ENCODE measurements at places on chromosomes 2 and 18.

DNA sequence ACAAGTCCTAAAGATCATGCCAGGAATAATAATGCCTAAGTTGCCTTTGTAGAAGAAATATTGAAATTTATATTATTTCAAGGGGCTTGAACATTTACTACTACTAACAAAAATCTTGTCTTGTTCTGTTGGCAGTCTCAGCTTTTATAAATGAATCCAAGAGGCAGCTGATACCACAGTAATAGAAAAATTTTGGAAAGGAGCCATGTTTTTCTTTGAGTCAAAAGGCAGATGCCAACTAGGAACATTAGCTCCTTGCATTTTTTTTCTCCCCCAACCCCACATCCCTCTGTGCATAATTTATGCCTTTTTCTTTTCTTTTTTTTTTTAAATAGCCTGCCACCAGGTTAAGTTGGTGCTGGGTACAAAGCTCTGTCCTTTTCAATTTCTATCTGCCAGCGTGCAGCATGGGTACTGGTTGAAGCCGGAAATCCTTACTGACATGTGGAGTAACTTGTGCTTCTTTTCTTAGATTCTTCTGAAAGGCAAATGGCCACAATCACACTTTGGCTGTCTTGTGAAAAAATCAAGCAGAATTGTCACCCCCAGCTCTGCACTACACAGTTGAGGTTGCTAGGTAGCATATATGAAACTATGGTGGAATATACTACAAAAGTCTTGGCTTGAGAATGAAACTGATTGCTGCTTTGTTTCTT lies 98.8 kb downstream of the RHBDD1 start:
- no peak for DNase-seq

DNA sequence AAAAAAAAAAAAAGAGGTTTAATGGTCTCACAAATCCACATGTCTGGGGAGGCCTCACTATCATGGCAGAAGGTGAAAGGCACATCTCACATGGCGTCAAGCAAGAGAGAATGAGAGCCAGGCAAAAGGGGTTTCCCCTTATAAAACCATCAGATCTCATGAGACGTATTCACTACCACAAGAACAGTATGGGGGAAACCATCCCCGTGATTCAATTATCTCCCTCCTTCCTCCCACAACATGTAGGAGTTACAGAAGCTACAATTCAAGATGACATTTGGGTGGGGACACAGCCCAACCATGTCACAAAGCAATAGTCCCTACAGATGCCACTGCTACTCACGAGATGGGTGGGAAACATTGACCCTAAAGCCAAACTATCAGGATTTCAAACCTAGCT lies 392.7 kb upstream of the ID2 start:
- DNase-seq = no peak

DNA sequence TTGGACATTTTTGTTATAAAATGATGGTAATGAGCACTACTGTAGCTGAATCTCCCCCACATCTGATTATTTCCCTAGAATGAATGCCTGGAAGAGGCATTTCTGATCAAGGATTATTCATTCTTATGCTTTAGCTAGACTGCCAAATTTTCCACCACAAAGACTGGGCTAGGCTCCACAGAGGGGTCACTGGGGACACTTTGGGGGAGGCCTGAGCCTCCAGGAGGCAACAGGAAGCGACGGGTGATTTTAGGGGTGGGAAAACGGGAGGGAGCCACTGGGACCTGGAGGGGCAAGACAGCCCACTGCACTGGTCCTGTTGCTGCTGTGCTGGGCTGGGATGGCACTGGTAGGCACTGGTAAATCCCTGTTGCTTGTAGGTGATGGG lies 2.4 kb upstream of the ASB1 start:
- DNase-seq = no peak

DNA sequence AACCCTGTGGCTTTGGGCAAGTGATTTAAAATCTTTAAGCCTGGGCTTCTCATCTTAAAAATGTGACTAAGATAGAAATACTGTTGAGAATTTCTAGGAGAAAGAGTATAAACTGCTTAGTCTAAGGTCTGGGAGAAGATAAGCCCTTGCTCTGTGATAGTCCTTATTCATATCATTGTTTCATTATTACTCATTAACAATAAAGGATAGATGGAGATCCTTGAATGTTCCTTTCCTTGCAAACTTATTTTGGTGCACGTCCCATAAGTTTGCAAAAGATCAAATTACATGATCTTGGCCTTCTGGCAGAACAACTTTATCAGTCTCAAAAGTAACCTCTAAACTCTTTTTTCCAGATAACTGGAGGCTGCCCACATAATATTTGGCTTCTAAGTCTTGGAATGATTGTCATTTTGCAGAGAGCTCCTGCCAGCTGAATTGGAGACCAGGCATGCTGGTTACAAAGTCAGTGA lies 138.3 kb downstream of the FAM124B start:
- DNase-seq = no peak

GRCh38 chr2:39515273-39515896 lies 78.3 kb upstream of the MAP4K3 start:
- no peak for DNase-seq

DNA sequence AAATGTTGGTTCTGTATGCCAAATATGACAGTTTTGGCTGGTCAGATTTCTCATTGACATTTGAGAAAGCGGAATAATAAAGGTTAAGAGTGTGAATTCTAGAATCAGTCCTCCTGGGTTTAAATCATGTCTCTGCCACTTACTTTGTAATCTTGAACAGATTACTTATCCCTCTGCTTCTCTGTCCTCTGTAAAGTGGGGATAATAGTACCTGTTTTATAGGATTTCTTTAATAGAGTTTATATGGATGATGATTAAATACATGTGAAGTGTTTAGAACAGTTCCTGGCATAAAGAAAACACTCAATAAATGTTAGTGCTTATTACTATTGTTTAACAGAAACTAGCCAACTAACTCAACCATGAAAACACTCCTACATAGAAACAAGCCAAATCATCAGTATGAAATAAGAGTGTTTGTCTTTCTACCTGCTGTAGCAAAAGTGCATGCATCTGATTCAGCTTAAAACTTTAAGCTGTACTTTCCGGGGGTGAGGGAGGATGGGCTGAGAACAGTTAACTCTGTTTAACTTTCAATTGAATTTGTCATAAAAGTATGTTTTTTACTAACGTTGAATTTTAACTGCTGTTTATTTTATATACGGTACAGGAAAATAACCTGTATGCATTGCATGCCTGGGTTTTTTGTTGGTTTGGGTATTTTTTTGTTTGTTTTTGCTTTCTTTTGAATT lies 6.8 kb downstream of the HTR2B start:
- no peak for DNase-seq

DNA sequence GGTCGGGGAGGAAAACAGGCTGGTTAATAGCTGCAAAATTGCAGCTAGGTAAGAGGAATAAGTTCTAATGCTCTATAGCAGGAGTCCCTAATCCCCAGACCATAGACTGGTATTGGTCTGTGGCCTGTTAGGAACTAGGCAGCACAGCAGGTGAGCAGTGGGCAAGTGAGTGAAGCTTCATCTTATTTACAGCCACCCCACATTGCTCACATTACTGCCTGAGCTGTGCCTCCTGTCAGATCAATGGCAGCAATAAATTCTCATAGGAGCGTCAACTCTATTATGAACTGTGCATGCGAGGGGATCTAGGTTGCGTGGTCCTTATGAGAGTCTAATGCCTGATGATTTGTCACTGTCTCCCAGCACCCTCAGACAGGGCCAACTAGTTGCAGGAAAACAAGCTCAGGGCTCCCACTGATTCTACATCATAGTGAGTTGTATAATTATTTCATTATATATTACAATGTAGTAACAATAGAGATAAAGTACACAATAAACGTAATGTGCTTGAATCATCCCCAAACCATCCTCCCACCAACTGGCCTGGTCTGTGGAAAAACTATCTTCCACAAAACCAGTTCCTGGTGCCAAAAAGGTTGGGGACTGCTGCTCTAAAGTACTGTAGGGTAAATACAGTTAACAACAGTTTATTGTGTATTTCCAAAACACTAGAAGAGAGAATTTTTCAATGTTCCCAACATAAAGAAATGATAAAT lies 91.7 kb upstream of the TFCP2L1 start:
- no peak for DNase-seq

- no peak for DNase-seq
Measured at GRCh38 chr2:4844881-4845280, 847.3 kb upstream of the SOX11 start.

GRCh38 chr2:44838116-44838790 lies 103.2 kb upstream of the SIX3 start:
- DNase-seq = no peak

GRCh38 chr2:176101216-176101830 lies 1.7 kb downstream of the HOXD12 start:
- DNase-seq = no peak

DNA sequence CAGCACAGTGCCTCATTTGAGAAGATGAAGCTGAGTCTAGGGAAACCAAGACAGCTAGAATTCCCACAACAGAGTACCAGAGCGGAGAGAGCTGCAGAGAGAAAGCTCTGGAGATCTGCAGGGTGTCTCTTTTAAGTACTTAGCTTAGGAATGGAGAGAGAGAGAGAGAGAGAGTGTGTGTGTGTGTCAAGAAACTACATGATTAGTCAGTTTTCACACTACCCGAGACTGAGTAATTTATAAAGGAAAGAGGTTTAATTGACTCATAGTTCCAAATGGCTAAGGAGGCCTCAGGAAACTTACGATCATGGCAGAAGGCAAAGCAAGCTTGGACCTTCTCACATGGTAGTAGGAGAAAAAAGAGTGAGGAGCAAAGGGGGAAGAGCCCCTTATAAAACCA lies 64.0 kb downstream of the HIBCH start:
- DNase-seq = no peak

GRCh38 chr18:39527465-39527864 lies 1961.9 kb upstream of the CELF4 start:
- no peak for DNase-seq

DNA sequence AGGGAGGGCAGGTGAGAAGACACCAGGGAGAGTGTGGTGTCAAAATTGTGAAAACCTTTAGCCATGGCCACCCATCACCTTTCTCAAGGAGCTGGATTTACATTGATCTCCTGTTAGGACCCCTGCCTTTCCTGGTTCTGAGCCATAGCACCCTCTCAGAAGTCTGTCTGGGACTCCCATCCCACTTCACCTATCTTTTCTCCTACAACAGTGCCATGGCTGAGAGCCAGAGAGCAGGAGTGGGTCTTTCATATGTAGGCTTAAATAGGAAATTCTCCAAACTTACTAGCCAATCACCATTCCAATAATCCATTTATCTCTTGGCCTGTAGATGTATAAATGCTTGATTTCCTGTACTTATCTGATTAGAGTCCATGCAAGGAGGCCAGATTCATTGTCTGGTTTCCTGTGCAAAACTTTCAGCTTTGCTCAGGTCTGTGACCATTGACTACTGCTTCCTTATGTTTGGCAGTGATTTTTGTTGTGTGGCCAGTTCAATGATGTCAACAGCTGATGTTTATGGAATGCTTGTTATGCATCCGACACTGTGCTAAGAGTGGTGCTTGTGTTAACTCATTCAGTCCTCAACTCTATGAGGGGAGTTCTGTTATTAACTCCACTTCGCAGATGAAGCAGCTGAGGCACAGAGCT lies 57.6 kb upstream of the IGFBP5 start:
- no peak for DNase-seq

DNA sequence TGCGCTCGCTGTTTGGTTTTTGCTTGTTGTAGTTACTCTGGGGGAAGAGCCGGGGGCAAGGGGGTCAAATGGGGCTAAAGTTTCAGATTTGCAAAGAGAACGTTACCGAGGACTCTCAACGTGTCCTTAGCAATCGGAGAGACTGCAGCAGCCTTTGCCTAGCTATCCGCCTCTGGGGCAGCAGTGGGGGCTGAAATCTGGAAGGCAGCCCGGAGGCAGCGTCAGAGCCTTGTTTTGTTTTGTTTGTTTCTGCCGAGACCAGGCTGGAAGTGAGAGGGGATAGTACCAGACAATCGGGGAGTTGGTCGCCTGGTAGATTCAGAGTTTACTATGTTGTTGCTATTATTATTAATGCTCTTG lies 1.2 kb downstream of the CDH20 start:
- no peak for DNase-seq

DNA sequence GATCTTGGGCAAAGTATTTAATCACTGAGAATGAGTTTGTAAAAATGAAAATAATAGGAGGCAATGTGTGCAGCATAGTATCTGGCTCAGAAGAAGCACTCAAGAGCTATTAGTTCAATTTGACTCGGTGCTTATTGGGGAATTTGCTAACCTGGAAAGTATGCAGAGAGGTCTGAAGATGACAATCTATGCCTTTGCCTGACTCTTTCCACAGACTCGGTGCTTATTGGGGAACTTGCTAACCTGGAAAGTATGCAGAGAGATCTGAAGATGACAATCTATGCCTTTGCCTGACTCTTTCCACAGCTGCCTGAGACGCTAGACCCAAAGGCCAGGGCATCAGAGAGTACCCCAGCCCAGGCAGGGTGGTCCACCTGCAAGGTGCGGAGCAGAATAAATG lies 12.2 kb upstream of the SH3BP4 start:
- DNase-seq = no peak

DNA sequence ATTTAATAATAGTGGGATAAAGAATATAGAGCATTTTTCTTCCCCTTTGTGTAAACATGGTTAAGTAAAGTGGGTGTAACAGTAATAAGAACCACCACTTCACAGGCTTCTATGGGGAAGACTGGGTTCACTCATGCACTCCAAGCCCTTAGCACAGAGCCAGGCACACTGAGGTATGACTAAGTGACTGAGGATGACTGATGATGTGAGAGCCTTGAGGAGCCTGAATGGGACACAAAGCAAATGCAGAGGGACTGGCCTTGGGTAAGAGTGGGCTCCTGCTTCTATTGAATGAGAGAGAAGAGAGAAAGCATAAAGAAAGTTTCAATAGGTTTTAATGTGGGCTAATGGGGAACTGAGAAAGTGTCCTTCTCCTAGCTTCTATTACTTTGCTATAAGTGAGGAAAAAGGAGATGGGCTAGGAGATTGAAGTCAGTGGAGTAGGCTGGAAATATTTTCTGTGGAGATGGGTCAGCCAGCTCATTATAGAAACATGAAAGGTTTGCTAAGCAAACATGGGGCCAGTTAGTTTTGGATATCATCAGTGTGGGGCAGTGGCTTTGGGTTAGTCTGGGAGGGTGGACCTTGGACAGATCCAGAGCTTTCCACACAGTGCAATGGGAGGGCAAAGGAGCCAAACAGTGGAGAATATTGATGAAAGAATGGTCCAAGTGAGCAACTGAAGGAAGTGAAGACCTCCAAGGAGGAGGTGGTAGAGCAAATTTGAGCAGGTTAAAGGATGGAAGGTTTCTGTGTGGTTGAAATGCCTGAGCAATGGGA lies 20.6 kb downstream of the IL1F10 start:
- peak; percentile 49 for DNase-seq

DNA sequence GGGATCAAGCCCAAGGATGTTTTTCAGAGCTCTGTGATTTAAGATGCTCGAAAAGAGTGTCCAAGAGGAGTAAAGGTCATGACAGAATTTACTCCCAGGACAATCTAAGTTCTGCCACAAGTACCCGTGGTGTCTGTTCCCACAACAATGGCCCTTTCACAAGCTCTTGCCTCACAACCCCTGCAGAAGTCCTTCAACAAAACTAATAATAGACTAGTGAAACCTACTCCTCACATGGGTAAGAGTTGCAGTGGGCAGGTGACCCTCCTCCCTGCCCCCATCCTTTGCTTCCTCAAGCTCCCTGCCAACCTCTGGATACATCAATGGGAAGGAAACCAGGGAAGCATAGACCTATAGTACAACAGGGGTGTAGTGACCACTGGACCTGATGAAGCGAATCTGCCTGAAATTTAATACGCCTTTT lies 34.9 kb downstream of the PTCD3 start:
- no peak for DNase-seq

- no peak for DNase-seq
Measured at GRCh38 chr18:23504720-23505119, 1.4 kb downstream of the RMC1 start.

All from suppressor macrophage treated with lipopolysaccharide for 1 hour (primary cell).